Amygdala (tissue), 56 donors: ENCODE measurements at places on chromosomes 5 and 9.

DNA sequence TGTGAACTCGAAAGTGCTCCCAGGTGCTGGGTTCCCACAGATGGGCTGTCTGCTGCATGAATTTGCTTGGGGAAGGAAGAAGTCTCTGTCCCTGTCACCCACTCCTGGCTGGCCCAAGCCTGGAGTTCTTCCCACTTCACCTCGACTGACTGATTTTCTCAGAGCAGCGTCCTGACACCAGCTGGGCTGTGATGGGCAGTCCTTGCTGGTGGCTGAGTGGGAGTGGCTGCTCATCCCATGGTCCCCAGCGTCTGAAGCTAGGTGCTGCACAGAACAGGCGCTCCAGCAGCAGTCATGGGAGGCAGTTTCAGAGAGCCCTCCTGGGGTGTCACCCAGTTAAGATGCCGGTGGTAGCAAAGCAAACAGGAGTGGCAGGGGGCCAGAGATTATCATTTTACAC, 10.1 kb upstream of the NEURL1B start:
- no peak for DNase-seq

- DNase-seq: no peak
Observed at GRCh38 chr5:62139741-62140140, 166.3 kb upstream of the KIF2A start.

GRCh38 chr5:112270299-112271293, 148.5 kb downstream of the EPB41L4A start:
- no peak for DNase-seq

- no peak for DNase-seq
Observed at GRCh38 chr9:124716808-124717207, 54.3 kb downstream of the NR6A1 start.

DNA sequence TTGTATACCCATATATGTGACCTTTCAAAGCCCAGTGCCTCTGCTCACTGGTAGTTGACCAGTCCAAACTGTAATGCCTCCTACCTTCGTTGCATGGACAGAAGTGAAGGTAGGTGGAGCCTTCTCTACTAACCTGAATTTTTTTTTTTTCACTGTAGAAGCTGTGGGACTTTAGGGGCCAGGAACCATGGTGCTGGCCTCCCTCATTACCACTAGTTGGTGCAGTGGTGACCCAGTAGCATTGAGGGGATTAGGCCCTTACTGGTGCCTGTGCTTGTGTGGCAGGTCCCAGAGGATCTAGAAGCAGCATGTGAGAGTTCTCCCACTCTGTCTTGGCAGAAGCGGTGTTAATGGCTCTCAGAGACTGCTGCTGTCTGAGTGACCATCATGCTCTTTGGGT, 2.3 kb downstream of the RALGPS1 start:
- DNase-seq: no peak

GRCh38 chr5:57779383-57780223, 297.0 kb upstream of the ACTBL2 start:
- DNase-seq: peak; percentile 20

- DNase-seq: no peak
Observed at GRCh38 chr5:150195736-150196485, 6.0 kb downstream of the SLC6A7 start.
